NCI-H146 (cell line): ENCODE measurements at places on chromosomes 3 and 15.

- DNase-seq: no peak
Measured at GRCh38 chr15:75104804-75105557, 81.6 kb downstream of the PPCDC start.

DNA sequence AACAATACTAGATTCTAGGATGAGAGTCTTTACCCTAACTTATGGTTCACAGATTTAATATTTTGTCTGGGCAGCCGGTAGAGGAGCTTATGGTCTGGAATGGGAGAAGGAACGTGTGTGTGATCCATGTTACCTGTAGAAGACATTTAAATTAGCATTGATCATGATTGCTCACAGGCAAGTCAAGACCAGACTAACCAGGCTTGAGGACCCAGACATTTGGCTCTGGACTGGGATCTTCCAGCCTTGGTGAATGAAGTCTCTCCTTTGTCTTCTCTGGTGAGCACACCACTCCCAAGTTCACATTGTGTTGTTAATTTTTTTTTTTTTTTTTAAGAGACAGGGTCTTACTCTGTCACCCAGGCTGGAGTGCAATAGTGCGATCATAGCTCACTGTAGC is 11.7 kb downstream of the ABHD2 start:
- DNase-seq: no peak

GRCh38 chr3:67289626-67290025 is 291.5 kb downstream of the KBTBD8 start:
- DNase-seq: no peak

DNA sequence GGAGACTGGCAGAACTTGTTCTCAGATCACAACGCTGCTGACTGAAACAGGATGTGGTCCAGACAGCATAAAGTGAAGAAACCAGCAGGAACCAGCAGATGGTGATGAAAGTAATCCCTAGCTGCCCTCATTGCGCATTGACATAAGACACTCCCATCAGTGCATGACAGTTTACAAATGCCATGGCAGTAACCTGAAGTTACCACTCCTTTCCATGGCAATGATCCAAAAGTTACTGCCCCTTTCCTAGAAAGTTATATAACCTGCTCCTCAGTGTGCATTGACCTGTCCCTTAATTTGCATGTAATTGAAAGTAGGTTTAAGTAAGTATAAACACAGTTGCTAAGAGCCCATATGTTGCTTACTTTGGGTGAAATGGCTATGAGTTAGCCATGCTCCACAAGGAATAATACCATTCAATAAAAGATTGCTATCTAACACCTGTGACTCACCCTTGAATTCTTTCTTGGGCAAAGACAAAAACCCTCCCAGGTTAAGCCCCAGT is 149.1 kb upstream of the CD96 start:
- DNase-seq: no peak

- DNase-seq: no peak
Measured at GRCh38 chr15:44656913-44657312, 6.5 kb downstream of the SPG11 start.

DNA sequence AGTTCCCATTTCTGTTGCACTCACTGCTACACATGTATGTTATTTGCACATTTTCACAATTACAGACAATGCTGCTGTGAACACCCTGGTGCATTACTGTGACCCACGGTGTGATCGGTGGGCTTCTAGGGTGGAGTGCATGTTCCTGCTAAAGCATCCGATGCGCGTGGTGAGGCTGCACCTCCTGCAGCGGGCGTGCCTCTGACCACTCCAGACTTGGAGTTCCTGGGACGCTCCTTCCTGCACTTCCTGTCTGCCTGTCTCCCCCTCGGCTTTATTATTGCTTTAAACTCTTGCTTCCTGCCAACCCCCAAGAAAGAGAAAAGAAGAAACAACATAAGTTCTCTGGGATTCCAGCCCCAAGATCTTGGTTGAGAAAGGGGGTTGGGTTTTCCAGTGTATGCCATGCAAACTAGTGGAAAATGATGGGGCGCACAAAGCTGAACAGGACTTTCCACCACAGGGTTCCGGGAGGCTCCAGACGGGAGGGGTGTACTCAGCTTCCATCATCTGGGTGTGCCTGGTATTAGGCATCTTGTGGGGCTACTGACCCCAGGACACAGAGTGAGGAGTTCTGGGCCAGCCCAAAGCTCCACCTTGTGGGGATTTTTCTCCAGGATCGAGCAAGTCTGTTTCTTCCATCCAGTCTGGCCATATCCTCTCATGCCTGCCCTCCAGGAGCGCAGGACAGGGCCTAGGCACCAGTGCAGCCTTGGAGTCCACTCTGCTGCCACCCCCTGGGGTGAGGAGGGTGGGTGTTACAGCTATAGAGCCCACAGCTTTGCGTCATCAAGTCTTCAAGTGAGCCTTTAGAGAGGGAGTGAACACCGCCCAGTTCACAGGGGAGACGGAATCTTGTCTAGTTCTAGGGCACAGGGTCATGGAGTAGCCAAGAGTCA is 11.2 kb downstream of the RPL32 start:
- no peak for DNase-seq

- peak; percentile 54 for DNase-seq
Measured at GRCh38 chr3:56799251-56799882, 2.4 kb downstream of the ARHGEF3 start.

GRCh38 chr3:55828712-55829111 is 341.6 kb upstream of the WNT5A start:
- DNase-seq: no peak

- DNase-seq: no peak
Measured at GRCh38 chr3:113254171-113254947, 43.0 kb downstream of the BOC start.

GRCh38 chr15:100684591-100684990 is 82.2 kb downstream of the ASB7 start:
- DNase-seq: no peak

- no peak for DNase-seq
Measured at GRCh38 chr3:169179321-169179720, 484.2 kb downstream of the MECOM start.

DNA sequence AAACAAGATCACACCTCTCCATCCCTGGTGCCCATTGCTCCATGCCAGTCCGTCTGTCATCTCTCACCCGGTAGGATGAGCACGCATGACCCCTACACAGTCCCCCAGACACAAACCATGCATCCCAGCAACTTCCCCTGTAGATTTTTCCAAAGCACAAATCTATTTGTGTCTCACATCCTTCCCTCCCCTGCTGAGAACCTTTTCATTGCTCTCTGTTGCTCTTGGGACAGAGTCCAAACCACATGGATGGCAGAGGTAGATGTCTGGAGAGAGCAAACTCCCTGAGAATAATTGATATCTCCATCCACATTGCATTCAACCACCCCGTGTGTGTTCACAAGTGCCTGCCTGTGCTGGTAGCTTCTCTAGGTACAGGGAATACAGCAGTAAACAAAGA is 29.9 kb upstream of the LRTM1 start:
- peak; percentile 9 for DNase-seq

GRCh38 chr15:79640206-79640605 is 208.1 kb downstream of the MINAR1 start:
- DNase-seq: no peak

DNA sequence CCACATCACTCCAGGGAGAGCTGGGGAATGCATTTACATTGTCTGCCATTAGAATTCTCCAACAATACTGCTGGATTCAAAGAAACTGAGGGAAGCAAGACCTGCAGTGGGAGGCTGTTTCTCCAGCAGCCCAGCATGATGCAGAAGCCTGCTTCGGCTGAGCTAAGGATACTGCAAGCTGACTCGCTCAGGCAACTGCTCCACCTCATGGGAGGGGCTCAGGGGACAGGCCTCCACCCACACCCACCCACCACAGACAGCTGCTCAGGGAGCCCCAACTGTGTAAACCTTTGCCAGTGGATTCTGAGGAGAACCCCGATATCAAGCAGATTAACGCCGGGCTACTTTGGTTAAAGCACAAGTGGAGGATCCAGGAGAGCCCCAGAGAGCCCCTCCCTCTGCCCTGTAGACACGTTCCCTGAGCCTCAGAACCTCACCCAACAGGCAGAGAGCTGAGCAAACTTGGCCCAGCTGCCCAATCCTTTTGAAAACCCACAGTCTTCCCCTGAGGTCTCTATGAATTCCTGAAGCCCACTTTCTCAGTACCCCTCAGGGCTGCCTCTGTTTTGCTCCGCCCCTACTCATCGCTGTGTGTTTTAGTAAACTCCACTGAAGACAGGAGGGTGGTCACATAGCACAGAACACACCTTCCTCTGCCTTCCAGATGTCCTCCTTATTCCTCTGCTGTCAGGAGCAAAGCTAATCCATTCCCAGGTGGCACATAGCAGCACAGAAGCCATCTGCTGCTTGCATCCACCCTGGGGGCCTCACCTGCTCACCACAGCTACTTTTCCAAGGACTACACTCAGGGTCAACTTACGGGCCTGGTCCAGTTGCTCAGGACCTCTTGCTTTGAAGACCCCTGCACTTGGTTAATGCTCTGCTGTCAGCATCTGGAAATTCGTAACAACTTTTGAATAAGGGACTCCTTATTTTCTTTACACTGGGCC is 269.0 kb downstream of the ABHD5 start:
- no peak for DNase-seq

- no peak for DNase-seq
Measured at GRCh38 chr15:96316953-96317629, 13.4 kb upstream of the NR2F2 start.

- DNase-seq: peak; percentile 22
Measured at GRCh38 chr3:10248984-10249748, 907 bp downstream of the TATDN2 start.

DNA sequence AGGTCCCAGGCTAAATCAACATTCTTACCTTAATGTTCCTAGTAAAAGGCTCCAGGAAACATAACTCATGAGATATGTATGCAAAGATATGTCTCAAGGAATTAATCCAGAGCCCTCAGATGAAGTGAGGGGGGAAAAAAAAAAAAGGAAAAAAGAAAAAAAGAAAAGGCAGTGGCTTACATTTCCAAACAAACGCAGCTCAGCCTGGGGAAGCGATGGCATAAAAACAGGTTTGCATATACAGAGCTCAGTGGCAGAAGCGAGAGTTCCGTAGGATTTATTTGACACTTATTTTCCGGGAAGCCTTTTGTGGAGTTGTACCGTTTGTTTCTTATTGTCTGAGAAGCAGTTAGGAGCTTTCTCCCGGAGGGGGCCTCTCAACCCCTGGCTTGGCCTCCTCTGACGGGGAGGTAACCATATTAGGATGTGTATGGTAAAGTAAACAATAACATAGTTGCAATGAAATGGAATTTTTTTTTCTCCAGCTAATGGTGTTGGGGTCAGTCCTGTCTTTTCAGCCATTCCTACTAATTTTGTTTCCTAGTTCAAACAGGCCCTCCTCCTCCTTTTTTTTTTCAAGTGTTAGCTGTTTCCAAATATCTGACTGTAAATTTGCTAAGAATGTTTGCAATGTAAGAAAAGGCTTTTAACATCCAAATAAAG is 338.6 kb downstream of the FOXP1 start:
- no peak for DNase-seq

DNA sequence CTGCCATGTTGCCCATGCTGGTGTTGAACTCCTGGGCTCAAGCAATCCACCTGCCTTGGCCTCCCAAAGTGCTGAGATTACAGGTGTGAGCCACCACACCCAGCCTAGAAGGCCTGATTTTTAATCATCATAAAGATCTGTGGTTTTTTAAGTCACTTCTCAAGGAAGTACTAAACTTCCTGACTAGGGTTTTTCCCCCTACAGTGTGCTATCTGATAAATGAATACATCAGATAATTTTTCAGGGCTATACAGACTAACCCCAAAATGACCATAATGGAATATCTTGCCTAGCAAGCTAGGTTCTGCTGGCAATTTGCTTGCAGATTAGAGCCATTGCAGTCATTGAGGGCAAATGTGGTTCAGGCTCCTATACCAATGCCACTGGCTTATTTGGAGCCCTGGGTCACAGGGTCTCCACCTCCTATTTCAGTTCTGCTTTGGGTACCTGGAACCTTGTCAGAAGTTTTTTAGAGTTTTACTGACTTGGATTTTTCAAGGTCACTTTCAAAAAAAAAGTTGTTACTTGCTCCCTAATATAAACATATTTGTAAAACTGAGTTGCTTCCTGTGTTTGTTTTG is 80.8 kb downstream of the SLC49A4 start:
- no peak for DNase-seq

- no peak for DNase-seq
Measured at GRCh38 chr15:91916051-91916450, 62.5 kb downstream of the SLCO3A1 start.

- DNase-seq: no peak
Measured at GRCh38 chr15:92503889-92504288, 110.2 kb downstream of the ST8SIA2 start.

DNA sequence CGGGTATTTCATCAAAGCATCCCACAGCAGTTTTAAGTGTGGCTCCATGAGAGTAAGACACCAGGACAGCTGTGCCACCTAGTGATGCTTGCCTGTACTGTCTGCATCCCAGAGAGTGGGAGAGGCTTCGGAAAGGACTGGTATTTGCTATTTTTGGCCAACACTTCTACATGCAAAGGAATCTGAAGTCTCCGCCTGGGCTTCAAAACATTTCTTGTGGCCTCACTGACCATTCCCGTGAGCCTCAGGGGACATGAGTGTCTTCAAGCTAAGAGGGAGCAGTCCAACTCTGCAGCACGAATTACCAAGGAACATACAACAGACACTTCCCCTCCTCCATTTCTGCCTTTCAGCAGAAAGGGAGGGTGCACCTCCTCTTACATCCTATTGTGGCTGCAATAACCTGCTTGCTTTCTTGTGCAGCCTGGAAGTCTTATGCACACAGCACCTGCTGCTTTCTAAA is 177.5 kb downstream of the RORA start:
- peak; percentile 54 for DNase-seq

DNA sequence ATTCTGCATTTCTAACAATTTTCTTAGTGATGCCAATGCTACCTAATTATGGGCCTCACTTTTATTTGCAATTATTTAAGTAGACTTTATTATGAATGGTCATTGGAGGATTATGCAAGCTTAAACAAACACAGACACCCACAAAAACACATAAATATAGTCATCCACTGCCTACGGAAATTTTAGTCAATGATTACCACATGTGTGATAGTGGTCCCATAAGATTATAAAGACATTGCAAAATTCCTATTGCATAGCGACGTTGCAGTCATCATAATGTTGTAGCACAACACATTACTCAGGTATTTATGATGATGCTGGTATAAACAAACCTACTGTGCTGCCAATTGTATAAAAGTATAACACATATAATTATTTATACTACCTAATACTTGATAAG is 247.8 kb upstream of the ALCAM start:
- no peak for DNase-seq

- peak; percentile 17 for DNase-seq
Measured at GRCh38 chr15:80450811-80451321, 46.7 kb downstream of the ARNT2 start.

DNA sequence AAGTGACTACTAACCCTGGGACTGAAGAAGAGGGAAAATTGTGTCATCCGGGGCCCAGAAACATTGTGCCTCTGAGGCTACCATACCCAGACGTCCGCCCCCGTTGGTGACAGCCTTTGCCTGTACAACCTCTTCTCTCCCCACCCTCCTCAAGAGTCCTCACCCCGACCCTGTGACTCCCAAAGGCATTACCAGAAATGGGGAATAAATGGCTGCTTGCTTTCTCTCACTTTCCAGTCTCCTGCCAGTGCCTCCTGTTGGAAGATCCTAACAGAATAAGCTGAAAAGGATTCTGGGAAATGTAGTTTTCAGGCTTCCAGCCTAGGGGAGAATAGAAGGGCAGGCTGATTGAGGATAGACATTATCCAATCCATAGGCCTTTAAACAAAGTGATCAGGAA is 30.8 kb upstream of the SLC25A36 start:
- DNase-seq: peak; percentile 50

GRCh38 chr3:16322189-16322588 is 57.2 kb downstream of the OXNAD1 start:
- DNase-seq: no peak
